ENCODE measurements at places on chromosomes 4 and X. TPM values are rescaled to one million over a fixed set of nuclear protein-coding genes. Genes with fewer than 3 reads are reported as not detected.

Gene SLC10A3
- 19.5 TPM for total RNA-seq

Gene C4orf50
- total RNA-seq: under 0.01 TPM

Gene CXCR3
- total RNA-seq: not detected

Gene FGD1
- total RNA-seq: 3.7 TPM

Gene CXCL13
- 6.2 TPM for total RNA-seq

Gene DTHD1
- 0.29 TPM for total RNA-seq

- DNase-seq: no peak
- H3K27ac ChIP-seq: no peak overlapping the region
- no peak overlapping the region for H3K4me3 ChIP-seq
- H3K36me3 ChIP-seq: peaks cover 19% of the 10 kb centered on the region
Observed at GRCh38 chr4:122224348-122224747, 72.2 kb downstream of the BLTP1 start.

DNA sequence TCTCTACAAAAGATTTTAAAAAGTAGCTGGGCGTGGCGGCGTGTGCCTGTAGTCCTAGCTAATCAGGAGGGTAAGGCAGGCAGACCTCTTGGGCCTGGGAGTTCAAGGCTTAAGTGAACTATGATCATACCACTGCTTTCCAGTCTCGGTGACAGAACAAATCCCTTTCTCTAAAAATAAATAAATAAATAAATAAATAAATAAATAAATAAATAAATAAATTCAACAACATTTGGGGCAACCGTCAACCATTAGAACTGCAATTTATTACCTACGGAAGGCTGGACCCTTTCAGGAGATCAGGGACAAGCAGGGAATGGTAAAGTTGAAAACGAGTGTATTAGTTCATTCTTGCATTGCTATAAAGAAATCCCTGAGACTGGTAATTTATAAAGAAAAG lies 136.2 kb upstream of the USP9X start:
- no peak overlapping the region for H3K4me3 ChIP-seq
- no peaks in the 10 kb centered on the region for H3K36me3 ChIP-seq
- H3K4me1 ChIP-seq: no peaks in the 10 kb centered on the region
- H3K27me3 ChIP-seq: no peaks in the 10 kb centered on the region
- no peak overlapping the region for H3K27ac ChIP-seq

DNA sequence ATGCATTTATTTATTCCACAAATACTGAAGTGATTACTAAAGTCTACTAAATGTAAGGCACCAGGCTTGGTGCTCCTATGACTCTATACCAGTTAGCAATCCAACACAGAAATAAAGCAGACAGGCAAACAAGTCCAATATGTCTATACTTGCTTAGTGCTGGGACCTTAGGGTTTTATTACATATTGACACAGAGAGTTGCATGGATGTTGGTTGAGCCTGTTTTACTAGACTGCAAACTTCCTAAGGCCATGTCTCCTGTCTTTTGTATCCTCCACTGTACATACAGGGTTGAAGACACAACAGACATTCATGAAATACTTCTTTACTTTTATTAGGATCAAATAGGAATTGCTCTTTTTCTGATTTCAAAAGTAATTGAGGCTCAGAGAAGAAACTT lies 69.0 kb downstream of the LNX1 start:
- H3K27me3 ChIP-seq: no peaks in the 10 kb centered on the region
- H3K36me3 ChIP-seq: no peaks in the 10 kb centered on the region
- H3K4me3 ChIP-seq: no peak overlapping the region
- no peak for DNase-seq
- no peaks in the 10 kb centered on the region for H3K4me1 ChIP-seq

GRCh38 chr4:21569638-21570037 lies 378.9 kb downstream of the KCNIP4 start:
- no peak overlapping the region for H3K4me3 ChIP-seq
- no peak overlapping the region for H3K27ac ChIP-seq
- no peaks in the 10 kb centered on the region for H3K36me3 ChIP-seq
- H3K27me3 ChIP-seq: no peaks in the 10 kb centered on the region
- no peaks in the 10 kb centered on the region for H3K4me1 ChIP-seq

- H3K27me3 ChIP-seq: peaks cover 12% of the 10 kb centered on the region
- H3K4me1 ChIP-seq: no peaks in the 10 kb centered on the region
- no peaks in the 10 kb centered on the region for H3K36me3 ChIP-seq
- no peak overlapping the region for H3K27ac ChIP-seq
Observed at GRCh38 chrX:150495496-150495895, 72.9 kb upstream of the MTM1 start.

DNA sequence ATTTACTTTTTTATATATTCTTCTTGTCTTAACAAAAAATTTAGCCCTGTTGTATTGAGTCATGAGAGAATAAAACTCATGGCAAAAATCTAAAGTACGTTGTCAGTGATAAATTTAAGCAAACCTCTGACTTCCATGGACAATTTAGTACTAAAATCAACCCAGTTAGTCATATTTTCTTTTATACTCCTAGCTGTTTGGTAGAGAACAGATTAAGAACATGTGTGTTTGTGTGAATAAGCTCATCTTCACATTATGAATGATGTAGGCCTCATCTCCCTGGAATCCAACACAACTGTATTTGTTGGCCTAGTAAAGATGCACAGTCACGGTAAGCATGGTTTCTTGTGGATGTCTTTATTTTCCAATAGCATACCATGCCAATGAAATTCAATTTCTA lies 40.8 kb upstream of the FAM47B start:
- H3K4me1 ChIP-seq: no peaks in the 10 kb centered on the region
- no peak for DNase-seq
- H3K4me3 ChIP-seq: no peak overlapping the region
- H3K27me3 ChIP-seq: peaks cover 11% of the 10 kb centered on the region

DNA sequence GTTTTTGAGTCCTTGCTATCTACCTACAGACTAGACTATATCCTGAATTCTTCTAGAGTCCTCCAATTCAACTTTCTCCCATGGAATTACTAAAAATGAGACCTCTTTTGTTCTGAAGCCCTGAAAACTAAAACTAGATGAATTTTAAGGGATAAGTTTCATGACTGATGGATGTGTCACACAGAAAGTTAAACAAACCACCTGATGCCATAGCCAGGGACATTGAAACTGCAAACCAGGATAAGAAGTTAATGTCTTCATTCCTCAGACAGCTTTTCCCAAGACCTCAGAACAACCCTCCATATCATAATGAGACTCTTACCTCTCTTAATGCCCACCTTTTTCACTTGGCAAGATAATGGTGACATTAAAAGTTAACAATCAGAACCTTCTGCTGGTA lies 81.5 kb upstream of the PTPN13 start:
- DNase-seq: no peak
- H3K4me1 ChIP-seq: no peaks in the 10 kb centered on the region
- H3K36me3 ChIP-seq: no peaks in the 10 kb centered on the region
- no peaks in the 10 kb centered on the region for H3K27me3 ChIP-seq
- H3K27ac ChIP-seq: no peak overlapping the region
- no peak overlapping the region for H3K4me3 ChIP-seq

- no peaks in the 10 kb centered on the region for H3K36me3 ChIP-seq
- H3K27ac ChIP-seq: no peak overlapping the region
- H3K4me3 ChIP-seq: no peak overlapping the region
- no peaks in the 10 kb centered on the region for H3K27me3 ChIP-seq
- H3K4me1 ChIP-seq: no peaks in the 10 kb centered on the region
- DNase-seq: no peak
Observed at GRCh38 chr4:5734853-5735252, 23.9 kb downstream of the EVC start.

DNA sequence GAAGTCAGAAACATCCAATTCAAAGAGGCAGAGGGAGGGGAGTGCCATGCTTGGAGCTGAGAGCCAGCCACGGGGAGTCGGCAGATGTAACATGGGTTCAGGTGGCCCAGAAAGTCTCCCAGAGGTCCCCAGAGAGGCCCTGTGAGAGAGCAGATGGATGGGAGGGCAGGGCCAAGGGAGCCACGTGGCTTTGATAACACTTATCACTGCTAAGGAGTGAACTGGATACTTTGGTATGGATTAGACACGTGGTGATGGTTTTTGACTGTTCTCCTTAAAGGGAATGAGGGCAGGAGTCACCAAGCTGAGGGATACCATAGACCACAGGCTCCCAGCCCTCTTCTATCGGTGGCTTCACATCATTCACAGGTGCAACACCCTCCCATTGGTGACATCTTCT lies 13.7 kb downstream of the CCKAR start:
- H3K27me3 ChIP-seq: no peaks in the 10 kb centered on the region
- no peak overlapping the region for H3K4me3 ChIP-seq
- H3K4me1 ChIP-seq: no peaks in the 10 kb centered on the region
- H3K36me3 ChIP-seq: no peaks in the 10 kb centered on the region
- no peak overlapping the region for H3K27ac ChIP-seq
- no peak for DNase-seq

DNA sequence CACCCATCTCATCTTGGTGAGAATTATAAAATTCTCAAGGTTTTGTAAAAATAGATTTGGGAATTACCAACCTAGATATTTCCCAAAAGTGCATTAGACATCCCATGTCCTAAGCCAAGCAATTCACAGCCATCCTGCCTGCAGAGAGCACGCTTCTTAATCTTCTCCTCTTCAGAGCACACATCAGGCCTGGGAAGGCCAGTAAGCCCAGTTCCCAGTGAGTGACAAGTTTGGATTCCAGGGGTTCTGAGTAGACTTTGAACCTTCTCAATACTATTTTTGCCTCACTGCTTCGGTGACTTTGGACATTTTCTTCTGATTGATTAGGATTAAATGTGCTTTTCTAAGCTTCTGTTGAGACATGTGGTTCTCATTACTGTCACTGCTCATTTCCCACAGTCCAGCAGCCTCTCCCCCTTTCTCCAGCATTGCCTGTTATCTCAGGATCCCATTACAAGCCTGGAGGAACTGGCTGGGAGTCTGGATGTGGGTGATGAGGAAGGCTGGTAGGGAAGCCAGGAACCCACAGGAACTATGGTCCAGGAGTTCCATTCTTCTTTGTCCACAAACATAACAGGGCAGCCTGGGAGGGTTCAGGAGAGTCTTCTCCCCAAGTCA lies 56.4 kb upstream of the TMEM150C start:
- H3K4me3 ChIP-seq: no peak overlapping the region
- H3K36me3 ChIP-seq: no peaks in the 10 kb centered on the region
- H3K27ac ChIP-seq: no peak overlapping the region

DNA sequence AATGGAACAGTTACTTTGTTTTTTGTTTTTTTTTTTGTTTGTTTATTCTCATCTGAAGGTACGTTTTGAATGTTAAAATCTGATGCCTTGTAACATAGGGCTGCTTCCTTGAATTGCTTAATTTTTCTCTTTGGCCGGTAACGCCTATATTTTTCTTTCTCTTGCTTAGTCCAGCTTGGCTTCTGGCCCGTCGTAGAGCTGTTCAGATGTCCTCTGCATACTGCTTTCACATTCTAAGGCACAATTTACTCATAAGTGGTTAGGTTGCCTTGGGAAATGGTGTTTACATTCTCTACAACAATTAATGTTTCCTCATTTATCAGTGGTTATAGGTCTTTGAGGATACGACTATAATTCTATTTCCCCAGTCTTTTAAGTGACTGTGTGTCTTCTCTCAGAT lies 7.9 kb downstream of the NONO start:
- peaks cover 2% of the 10 kb centered on the region for H3K36me3 ChIP-seq
- H3K4me1 ChIP-seq: no peaks in the 10 kb centered on the region
- no peak for DNase-seq
- H3K4me3 ChIP-seq: no peak overlapping the region

- no peaks in the 10 kb centered on the region for H3K27me3 ChIP-seq
- H3K4me1 ChIP-seq: no peaks in the 10 kb centered on the region
- no peak for DNase-seq
Observed at GRCh38 chrX:134738986-134739740, 80.9 kb upstream of the PLAC1 start.

- no peak overlapping the region for H3K4me3 ChIP-seq
- no peak overlapping the region for H3K27ac ChIP-seq
- no peaks in the 10 kb centered on the region for H3K36me3 ChIP-seq
- H3K27me3 ChIP-seq: peaks cover 13% of the 10 kb centered on the region
Observed at GRCh38 chrX:49077941-49078340, 1.7 kb downstream of the WDR45 start.

GRCh38 chr4:25524663-25525062 lies 131.0 kb upstream of the SLC34A2 start:
- no peak for DNase-seq
- H3K4me3 ChIP-seq: no peak overlapping the region
- no peaks in the 10 kb centered on the region for H3K36me3 ChIP-seq
- H3K4me1 ChIP-seq: no peaks in the 10 kb centered on the region

- no peaks in the 10 kb centered on the region for H3K4me1 ChIP-seq
- H3K27ac ChIP-seq: no peak overlapping the region
- H3K36me3 ChIP-seq: no peaks in the 10 kb centered on the region
- H3K27me3 ChIP-seq: no peaks in the 10 kb centered on the region
- DNase-seq: no peak
Observed at GRCh38 chrX:30489323-30489722, 88.2 kb downstream of the TASL start.

GRCh38 chrX:152928761-152929400 lies 31.0 kb downstream of the ZNF185 start:
- no peaks in the 10 kb centered on the region for H3K4me1 ChIP-seq
- no peaks in the 10 kb centered on the region for H3K27me3 ChIP-seq
- H3K36me3 ChIP-seq: no peaks in the 10 kb centered on the region
- H3K4me3 ChIP-seq: no peak overlapping the region
- no peak for DNase-seq

DNA sequence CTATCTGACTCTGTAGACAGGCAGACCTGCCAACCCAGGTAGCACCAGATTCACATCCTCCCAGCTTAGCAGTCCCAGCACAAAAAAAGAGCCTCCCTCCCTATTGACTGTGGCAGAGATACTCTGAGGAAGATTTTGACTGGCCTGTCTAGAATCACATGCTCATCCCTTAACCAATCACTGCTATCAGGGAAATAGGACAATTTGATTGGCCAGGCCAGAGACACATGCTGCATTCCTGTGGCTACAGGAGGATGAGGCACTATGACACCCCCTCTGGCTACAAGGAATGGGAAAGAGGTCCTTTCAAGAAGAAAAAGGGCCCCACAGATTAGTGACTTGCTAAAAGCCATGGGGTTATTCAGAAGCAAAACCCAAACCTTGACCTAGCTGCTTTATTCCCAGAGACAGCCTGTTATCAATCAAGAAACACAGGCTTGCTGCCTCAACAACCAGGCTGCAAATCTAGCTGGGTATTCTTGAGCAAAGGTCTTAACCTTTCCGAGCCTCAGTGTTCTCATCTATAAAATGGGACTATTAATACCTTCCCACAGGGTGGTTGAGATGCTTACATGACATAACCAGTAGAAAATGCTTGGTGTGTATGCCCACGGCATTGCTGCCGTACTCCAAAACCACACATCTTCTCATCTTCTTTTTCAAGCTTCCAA lies 147.6 kb downstream of the BCOR start:
- no peak overlapping the region for H3K27ac ChIP-seq
- H3K4me1 ChIP-seq: no peaks in the 10 kb centered on the region
- no peak overlapping the region for H3K4me3 ChIP-seq
- no peaks in the 10 kb centered on the region for H3K36me3 ChIP-seq
- no peak for DNase-seq

DNA sequence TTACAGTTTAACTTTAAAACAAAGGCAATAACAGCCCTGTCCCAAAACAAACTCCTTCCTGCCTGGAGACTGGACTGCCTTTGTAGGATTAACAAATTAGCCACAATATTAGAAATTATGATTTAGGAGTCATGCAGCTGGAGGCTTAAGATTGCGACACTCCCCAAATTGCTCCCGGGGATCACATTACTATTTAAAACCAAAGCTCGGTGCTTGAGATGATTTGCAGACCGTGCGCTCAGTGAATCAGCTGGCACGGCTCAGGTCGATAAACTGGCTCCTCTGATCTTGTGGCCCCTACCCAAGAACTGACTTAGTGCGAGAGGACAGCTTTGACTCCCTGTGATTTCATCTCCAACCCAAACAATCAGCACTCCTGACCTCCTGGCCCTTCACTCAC lies 829.3 kb downstream of the NLGN4X start:
- H3K4me3 ChIP-seq: no peak overlapping the region
- no peaks in the 10 kb centered on the region for H3K4me1 ChIP-seq
- no peak for DNase-seq
- H3K27me3 ChIP-seq: no peaks in the 10 kb centered on the region

All from breast epithelium (tissue), 4 donors.